ENCODE measurements at places on chromosomes 1 and 21.

DNA sequence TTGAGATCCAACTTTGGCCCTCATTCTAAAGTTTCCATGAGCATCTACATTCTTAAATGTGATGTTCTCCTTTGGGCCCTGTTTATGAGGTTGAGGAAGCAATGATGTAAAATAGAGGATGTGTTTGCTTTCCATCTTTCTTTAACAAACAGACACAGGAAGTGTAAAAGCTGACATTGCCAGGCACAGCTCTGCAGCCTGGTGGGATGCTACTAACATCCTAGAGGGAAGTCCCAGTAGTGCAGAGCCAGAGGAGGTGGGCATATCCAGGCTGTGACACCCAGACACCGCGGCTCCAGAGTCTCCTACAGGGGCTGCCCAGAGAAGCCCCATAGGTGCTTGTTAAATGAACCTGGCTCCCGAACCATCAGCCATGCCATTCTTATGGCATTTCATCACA is 16.2 kb downstream of the OLFML2B start:
- DNase-seq, result no peak

DNA sequence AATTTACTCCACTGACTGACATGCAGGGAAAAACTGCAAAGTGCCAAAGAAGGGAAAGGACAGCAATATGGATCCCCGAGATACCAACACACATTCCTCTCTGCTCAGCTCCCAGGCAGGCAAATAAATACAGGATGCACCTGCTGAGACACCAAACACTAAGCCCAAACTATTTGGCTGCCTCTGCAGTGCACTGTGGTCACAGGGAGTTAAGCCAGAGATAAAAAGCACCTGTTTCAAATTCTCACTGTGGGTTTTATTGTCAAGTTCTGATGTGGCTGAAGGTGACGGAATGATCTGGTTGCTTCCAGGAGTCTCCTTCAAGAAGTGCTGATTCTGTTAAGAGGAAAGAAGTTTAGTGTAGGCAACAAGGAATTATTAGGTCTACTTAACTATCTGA is 17.7 kb downstream of the TEX38 start:
- DNase-seq, result no peak

DNA sequence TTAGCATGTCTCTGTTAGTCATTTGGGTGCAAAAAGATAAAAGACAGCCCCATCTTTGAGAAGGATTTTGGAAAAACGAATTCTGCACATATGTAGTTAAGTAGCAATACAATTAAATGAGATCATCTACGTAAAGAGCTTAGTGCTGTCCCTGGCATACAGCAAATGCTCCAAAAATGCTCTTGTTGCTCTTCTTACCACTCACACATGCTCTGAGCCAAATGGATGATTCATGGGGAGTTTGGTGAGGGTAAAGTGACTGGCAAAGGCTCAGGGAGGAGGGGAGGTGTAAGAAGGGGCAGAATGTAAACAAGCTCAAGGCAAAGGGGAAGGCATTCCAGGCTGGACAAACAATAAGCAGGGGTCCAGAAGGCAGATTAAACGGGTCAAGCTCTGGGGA is 191.9 kb downstream of the AK5 start:
- DNase-seq, result no peak

GRCh38 chr1:156124557-156125483 is 10.3 kb downstream of the LMNA start:
- no peak for DNase-seq

DNA sequence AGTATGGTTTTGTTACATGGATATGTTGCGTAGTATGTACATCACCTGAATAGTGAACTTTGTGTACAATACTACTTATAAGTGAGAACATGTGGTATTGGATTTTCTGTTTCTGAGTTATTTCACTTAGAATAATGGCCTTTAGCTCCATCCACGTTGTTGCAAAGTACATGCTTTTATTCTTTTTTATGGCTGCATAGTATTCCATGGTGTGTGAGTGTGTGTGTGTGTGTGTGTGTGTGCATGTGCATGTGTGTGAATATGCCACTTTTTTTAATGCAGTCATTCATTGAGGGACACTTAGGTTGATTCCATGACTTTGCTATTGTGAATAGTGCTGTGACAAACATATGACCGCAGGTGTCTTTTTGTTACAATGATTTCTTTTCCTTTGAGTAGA is 147.8 kb downstream of the LEPR start:
- no peak for DNase-seq

DNA sequence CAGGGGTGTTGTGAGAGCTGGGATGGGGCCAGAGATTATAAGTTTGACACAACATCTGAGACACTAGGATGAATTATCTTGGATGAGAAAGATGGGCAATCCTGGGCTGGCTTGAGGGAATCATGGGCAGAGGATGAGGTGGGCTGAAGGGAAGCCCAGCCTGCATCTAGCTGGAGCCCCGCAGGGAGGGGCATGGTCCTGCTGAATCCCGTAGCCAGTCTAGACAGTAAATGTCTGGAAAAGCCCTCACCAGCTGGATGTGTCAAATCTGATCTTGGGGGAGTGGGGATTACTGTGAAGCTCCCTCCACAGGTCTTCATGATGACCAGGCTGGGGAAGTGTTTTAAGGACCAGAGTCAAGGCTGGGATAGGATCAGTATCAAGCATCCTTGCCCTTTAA is 3.6 kb upstream of the CASQ1 start:
- no peak for DNase-seq

- DNase-seq, result no peak
Observed at GRCh38 chr1:169586067-169586394, 250 bp downstream of the F5 start.

DNA sequence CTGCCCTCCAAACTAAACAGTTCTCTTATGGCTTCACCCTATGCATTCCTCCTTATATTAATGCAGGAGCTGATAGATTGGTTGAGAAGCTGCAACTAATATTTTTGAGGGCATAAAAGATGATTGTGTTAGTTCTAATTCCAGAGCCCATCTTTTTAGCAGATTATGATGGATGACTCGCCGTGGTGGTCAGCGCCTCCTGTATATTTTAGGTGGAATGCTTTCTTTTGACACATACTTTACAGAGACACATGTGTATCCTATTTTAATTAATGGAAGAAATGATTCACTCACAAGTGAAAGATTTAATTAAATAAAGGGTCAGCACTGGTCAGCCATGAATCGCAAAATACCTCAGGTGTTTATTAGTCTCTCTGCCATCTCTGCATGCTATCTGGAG is 120.7 kb downstream of the TM2D1 start:
- no peak for DNase-seq

DNA sequence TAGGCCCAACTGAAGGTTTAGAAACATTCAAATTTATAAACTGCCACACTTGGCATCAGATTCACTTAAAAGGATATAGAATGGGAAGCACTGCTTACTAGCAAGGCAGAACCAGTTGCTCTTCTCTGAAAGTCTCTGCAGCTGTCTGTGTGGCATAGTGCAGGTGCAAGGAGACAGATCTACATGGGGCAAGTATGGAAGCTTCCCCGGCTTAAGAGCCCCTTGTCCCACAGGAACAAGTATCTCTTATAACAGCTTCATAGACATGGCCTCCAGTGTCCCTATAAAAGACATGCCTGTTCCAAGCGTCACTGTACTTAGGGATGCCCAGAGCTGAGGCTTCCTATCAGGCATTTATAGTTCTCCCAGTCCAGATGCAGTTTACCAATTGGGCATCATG is 26.5 kb downstream of the ZBTB8B start:
- no peak for DNase-seq

DNA sequence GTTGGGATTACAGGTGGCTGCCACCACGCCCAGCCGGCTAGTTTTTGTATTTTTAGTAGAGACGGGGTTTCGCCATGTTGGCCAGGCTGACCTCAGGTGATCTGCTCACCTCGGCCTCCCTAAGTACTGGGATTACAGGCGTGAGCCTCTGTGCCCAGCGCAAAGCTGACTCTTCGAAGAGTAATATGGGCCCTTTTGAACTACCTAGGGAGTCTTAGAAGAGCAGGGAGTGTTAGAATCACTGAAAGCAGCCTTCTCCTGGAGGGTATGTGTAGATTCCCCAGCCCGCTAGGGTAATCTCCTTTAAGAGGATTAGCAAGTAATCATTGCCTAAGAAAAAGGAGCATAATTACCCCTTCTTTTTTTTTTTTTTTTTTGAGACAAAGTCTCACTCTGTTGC is 6.5 kb upstream of the MAST2 start:
- no peak for DNase-seq

GRCh38 chr1:114585231-114585630 is 3.8 kb upstream of the BCAS2 start:
- no peak for DNase-seq

- DNase-seq, result no peak
Observed at GRCh38 chr1:202153284-202153683, 7.1 kb downstream of the PTPN7 start.

- DNase-seq, result no peak
Observed at GRCh38 chr1:205279986-205280385, 41.6 kb downstream of the NUAK2 start.

- no peak for DNase-seq
Observed at GRCh38 chr1:229664133-229664689, 38.2 kb downstream of the URB2 start.

GRCh38 chr1:55376897-55377296 is 161.7 kb upstream of the USP24 start:
- no peak for DNase-seq

DNA sequence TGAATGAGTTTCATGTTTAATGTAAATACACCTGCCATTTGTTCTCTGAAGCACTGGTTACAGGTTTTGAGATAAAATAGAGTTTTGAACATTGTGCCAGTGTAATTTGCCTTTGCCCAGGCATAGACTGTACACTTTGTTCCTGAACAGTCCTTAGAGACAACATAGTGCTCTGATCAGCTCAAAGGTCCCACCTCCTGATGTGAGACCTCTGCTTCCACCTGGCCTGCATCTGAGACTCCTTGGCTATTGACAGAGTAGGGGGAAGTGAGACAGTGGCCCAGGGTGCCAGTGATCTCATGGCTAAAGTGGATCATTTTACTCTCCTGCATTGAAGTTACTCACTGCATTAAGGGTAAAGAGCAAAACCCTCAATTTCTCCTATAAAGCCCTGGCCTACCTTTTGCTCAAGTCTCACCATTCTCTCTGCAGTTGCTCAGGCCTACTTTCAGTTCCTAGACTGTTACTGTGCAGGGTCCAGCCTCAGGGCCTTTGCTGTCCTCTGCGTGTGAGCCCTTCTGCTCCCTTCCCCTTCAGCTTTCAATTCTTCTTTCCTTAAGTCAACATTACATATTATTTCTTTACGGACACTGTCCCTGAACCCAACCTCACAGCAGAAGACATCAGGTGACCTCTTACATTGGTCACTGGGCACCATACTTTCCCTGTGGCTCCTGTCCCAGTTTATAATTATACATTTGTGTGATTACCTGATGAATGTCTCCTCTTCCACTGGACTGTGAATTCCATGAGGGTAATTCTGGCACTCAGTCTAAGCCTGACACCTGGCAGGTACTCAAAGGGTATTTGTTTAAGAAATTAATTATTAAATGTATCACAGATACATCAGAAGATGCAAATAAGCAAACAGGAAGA is 142.9 kb downstream of the ROR1 start:
- DNase-seq, result no peak

- DNase-seq, result no peak
Observed at GRCh38 chr1:29805896-29806160, 569.5 kb downstream of the PTPRU start.

DNA sequence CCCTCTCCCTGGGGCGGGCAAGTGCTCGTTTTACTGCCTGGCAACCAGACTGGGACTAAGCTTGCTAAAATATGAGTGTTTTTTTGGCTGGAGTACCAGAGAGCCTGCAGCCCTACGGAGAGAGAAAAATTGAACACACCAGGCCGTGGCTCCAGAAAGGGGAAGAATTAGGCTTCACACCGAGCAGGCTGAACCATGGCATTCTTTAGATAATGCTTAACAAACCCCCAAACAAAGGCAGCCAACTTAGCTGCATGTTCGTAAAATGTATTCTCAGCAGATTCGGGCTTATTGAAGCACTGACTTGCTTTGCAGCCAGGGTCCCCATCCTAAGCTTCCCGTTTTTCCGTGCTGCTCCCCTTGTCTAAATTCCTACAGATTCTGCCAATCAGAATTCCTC is 76.6 kb downstream of the LMX1A start:
- no peak for DNase-seq

- no peak for DNase-seq
Observed at GRCh38 chr1:47755101-47755990, 241.8 kb downstream of the TRABD2B start.

DNA sequence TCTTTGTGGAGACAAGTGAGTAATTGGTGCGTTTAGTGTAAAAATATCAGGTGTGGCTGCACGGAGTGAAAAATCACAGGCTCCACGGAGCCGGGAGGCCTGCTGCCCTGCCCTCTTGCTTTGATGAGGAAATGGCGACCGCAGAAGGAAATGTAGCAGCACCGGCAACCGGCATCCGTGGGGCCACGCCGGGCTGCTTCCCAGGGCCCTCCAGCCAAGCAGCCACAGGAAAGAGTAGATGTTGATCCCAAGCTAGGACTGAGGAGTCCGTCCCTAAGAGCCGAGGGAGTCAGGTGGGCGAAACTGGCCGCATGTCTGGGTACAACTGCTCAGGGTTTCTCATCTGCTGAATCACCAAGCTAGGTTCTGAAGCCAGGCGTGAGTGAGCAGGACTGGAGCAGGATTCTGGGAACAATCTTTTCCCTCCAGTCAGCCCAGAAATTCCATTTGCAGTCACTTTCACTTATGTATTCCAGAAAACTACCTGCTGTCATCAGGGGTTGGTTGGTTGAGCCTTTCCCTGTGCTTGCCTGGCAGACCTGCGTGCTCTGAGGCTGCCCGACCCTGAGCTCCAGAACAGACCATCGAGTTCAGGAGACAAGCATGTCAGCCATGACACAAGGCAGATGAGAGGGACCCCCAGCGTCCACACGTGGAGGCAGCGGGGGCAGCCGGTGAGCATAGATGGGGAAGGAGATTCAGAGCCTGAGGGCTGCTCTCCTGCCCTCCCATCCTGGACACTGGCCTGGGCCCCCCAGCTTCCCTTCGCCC is 5.8 kb upstream of the ITGB2 start:
- no peak for DNase-seq

- DNase-seq, result no peak
Observed at GRCh38 chr1:111719674-111720132, 19.5 kb downstream of the INKA2 start.
